ENCODE measurements at places on chromosomes 12 and 14.

- peak; percentile 65 for DNase-seq
- no peaks in the 10 kb centered on the region for H3K36me3 ChIP-seq
- no peaks in the 10 kb centered on the region for H3K27me3 ChIP-seq
- H3K4me1 ChIP-seq: no peaks in the 10 kb centered on the region
- no peak overlapping the region for H3K27ac ChIP-seq
These were observed 276.3 kb upstream of the FAR2 start for GRCh38 chr12:28872654-28873268.

GRCh38 chr14:100012478-100013327 is 52.5 kb upstream of the EVL start:
- no peak overlapping the region for H3K27ac ChIP-seq
- no peaks in the 10 kb centered on the region for H3K27me3 ChIP-seq
- peaks cover 12% of the 10 kb centered on the region for H3K4me1 ChIP-seq
- H3K4me3 ChIP-seq: no peak overlapping the region

- H3K4me3 ChIP-seq: peak overlapping the region; percentile 60
- peaks cover 5% of the 10 kb centered on the region for H3K36me3 ChIP-seq
- peak overlapping the region; percentile 48 for H3K27ac ChIP-seq
- peak; percentile 86 for DNase-seq
These were observed 40.9 kb downstream of the CCDC85C start for GRCh38 chr14:99562856-99563748.

DNA sequence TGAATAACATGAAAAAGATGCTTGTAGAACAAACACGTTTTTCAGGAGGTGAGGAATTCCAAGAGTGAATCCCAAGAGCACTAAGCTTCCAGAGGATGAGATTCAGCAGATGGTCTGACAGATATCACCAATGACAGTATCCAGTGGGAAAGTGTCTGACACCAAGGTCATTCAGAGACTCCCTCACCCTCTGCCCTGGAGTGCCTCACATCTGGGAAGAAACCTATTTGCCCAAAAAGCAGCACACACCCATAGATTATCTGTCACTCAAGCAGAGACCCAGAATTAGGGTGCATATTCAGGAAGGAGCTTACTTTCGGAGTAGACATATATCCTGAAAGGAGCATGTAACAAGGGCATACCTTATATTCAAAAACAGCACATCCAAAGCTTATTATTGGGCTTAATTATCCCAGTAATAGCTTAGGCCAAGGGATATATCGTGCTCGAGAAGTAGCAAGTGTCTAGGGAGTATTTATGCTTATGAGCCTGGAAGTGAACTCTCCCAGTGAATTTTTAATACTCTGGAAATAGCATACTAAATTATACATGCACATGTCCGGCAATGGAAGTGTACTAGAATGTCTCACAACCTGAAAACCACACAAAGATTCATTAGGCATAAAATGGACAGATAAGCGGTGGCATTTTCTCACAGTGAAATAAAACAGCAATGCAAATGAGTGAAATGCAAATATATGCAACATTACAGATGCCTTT is 998.1 kb upstream of the TMEM132C start:
- no peak overlapping the region for H3K4me3 ChIP-seq
- H3K27me3 ChIP-seq: peaks cover 5% of the 10 kb centered on the region
- peaks cover 4% of the 10 kb centered on the region for H3K4me1 ChIP-seq
- peaks cover 6% of the 10 kb centered on the region for H3K36me3 ChIP-seq
- H3K27ac ChIP-seq: peak overlapping the region; percentile 30

DNA sequence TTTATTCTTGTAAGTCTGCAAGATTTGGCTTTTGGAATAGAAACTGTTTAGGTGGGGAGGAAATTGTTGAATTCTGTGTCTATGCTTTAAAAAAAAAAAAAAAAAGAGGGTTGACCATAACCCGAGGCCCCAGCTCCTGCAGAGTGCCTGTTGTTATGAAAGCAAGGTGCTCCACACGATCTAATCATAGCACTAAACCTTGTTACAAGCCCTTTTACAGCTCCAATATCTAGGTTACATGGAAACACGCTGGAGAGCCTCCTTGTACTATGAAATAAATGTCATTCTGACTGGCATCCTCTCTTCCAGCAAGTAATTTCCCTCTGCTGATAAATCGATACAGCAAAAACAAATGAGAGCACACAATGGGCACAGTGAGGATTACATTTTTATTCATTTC is 303.1 kb upstream of the SOX5 start:
- H3K36me3 ChIP-seq: no peaks in the 10 kb centered on the region
- H3K4me3 ChIP-seq: no peak overlapping the region
- peaks cover 29% of the 10 kb centered on the region for H3K4me1 ChIP-seq
- H3K27me3 ChIP-seq: peaks cover 4% of the 10 kb centered on the region

- H3K27me3 ChIP-seq: no peaks in the 10 kb centered on the region
- peak overlapping the region; percentile 15 for H3K27ac ChIP-seq
- no peak for DNase-seq
- no peaks in the 10 kb centered on the region for H3K4me1 ChIP-seq
- no peak overlapping the region for H3K4me3 ChIP-seq
These were observed 13.5 kb upstream of the SCFD1 start for GRCh38 chr14:30608533-30609006.

DNA sequence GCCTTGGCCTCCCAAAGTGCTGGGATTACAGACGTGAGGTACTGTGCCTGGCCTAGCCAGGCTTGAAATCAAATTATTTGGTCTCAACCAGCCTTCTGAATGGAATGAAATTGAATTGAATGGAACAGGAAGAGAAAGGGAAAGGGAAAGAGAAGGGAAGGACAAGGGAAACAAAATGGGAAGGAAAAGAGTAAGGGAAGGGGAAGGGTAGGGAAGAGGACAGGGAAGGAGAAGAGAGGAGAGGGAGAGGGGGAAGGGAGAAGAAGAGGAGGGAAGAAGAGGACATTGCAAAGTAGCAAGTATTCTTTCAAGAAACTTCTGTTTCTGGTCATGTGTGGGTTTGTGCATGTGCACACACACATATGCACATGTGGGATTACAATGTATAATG is 97.8 kb downstream of the ITPR2 start:
- no peak overlapping the region for H3K27ac ChIP-seq
- peaks cover 2% of the 10 kb centered on the region for H3K27me3 ChIP-seq
- no peaks in the 10 kb centered on the region for H3K4me1 ChIP-seq
- no peaks in the 10 kb centered on the region for H3K36me3 ChIP-seq
- no peak for DNase-seq
- H3K4me3 ChIP-seq: no peak overlapping the region

DNA sequence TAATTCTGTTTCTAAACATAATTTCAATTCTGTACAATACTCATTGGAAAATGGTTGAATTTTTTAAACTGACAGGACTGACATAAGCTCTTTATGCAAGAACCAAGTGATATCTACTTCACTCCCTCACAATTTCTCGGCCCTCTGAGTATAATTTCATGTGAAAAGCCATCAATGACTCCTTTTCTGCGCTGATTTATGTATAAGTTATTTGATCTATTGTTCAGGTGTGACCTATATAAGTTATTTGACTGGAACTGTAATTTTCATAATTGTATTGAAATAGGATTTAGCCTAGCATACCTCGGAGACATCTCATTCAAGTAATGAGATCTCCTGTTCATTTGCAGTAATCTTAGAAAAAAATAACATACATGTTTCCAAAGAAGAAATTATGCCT is 184.4 kb downstream of the SYT1 start:
- peaks cover 7% of the 10 kb centered on the region for H3K4me1 ChIP-seq
- no peak overlapping the region for H3K27ac ChIP-seq
- no peak for DNase-seq

DNA sequence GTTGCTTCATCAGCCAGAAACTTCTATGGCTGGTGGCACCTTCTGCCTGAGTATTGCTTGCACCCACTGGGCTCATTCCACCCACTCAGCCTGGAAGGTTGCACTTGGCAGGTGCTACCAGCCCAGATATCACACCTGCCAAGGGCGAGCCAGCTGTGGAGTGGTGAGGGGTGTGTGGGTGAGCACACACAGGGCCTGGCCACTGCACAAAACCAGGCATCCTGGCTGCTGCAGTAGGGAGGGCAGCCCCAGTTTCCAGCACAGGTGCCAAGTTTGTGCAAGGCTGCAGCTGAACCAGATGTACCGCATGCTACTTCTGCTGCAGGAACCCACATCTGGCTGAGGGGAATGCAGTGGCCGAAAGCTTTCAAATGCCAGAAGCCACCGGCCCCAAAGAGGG is 1147.8 kb downstream of the FSCB start:
- H3K4me3 ChIP-seq: no peak overlapping the region
- peaks cover 4% of the 10 kb centered on the region for H3K4me1 ChIP-seq
- no peak overlapping the region for H3K27ac ChIP-seq
- H3K27me3 ChIP-seq: no peaks in the 10 kb centered on the region
- no peak for DNase-seq

DNA sequence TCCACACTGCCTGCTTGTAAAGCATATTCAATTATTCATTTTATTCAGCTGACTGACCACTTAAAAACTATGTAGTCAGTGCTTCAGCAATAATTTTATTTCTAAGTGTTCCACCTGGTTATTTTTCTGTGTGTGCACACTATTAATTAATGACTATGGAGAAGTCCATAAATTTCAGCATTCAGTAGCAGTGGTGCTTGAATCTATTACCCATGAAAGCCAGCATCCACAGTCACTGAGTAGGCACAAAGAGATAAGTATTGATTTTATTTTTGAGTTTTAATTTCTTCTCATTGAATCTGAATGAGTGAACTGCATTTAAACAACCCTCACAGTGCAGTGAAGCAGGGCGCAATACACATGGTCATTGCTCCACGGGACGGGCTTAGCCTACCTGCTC is 643.1 kb downstream of the GALC start:
- no peak overlapping the region for H3K4me3 ChIP-seq
- no peaks in the 10 kb centered on the region for H3K36me3 ChIP-seq
- H3K4me1 ChIP-seq: peaks cover 8% of the 10 kb centered on the region
- H3K27me3 ChIP-seq: peaks cover 2% of the 10 kb centered on the region
